ENCODE measurements at places on chromosomes 1 and 21. TPM values are rescaled to one million over a fixed set of nuclear protein-coding genes. Genes with fewer than 3 reads are reported as not detected.

OR10Z1 gene
- total RNA-seq = not detected

DNA sequence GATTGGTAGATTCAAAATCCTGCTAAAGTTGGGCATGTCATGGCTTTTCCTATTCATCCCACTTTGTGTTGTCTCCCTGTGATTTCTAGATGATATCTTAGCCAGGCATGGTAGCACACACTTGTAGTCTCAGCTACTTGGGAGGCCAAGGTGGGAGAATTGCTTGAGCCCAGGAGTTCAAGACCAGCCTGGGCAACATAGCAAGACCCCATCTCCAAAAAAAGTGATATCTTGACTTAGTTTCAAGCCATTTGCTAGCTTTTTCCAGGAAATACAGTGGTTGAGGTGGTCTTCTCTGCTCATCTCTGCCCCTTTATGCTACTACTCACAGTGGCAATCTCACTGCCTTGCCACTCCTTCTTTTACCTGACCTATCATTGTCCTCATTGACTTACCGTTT, 12.3 kb upstream of the HAX1 start:
- H3K4me1 ChIP-seq = no peaks in the 10 kb centered on the region
- no peak for DNase-seq
- H3K27me3 ChIP-seq = no peaks in the 10 kb centered on the region
- no peak overlapping the region for H3K27ac ChIP-seq
- H3K36me3 ChIP-seq = peaks cover 30% of the 10 kb centered on the region

- no peaks in the 10 kb centered on the region for H3K27me3 ChIP-seq
- no peak overlapping the region for H3K4me3 ChIP-seq
- no peak for DNase-seq
These were observed 12.2 kb downstream of the TNNT2 start for GRCh38 chr1:201365251-201365650.

BEND5 gene
- 17.6 TPM for total RNA-seq

GRCh38 chr1:47940326-47940725, 56.9 kb downstream of the TRABD2B start:
- no peaks in the 10 kb centered on the region for H3K36me3 ChIP-seq
- no peak overlapping the region for H3K27ac ChIP-seq
- no peak for DNase-seq
- no peak overlapping the region for H3K4me3 ChIP-seq

DNA sequence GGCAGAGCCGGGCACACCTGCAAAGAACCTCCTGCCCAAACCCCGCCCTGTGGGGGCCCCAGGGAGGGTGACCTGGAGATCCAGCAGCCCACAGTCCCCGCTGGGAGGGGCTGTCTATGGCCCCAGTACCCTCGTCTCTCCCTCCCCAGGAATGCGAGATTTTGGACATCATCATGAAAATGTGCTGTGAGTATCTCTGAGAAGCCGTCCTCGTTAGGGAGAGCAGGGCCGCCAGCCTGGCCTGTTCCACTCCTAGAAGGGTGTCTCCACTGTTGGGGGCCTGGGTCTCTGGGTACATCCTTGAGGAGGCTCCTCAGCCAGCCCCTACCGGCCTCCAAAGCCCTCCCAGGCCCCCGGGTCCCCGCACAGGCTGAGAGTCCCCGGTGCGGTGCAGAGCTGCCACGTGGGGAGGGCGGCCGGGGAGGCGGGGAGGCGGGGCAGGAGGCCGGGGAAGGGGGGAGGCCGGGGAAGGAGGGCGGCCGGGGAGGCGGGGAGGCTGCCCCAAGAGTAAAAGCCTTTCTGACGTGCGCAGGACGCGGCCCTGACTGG, 18.7 kb downstream of the COL6A1 start:
- no peak overlapping the region for H3K27ac ChIP-seq
- no peaks in the 10 kb centered on the region for H3K4me1 ChIP-seq
- H3K36me3 ChIP-seq = no peaks in the 10 kb centered on the region
- H3K27me3 ChIP-seq = no peaks in the 10 kb centered on the region
- no peak overlapping the region for H3K4me3 ChIP-seq
- DNase-seq = no peak

PGLYRP3 gene
- total RNA-seq = not detected

GRCh38 chr1:10759413-10760200, 36.8 kb downstream of the CASZ1 start:
- no peaks in the 10 kb centered on the region for H3K36me3 ChIP-seq
- DNase-seq = no peak
- H3K27ac ChIP-seq = no peak overlapping the region

AMY2A gene
- total RNA-seq = not detected

- H3K27ac ChIP-seq = no peak overlapping the region
- H3K4me3 ChIP-seq = no peak overlapping the region
- H3K36me3 ChIP-seq = no peaks in the 10 kb centered on the region
- H3K27me3 ChIP-seq = no peaks in the 10 kb centered on the region
These were observed 135.2 kb upstream of the COA6 start for GRCh38 chr1:234238060-234238459.

Measured in neural progenitor cell (in vitro differentiated cells).